Natural killer cell (primary cell): ENCODE measurements at places on chromosomes 7 and 10. TPM values are rescaled to one million over a fixed set of nuclear protein-coding genes. Genes with fewer than 3 reads are reported as not detected.

FKBP6 gene
- total RNA-seq: not detected

ZNF25 gene
- 11.1 TPM for total RNA-seq

CTAGE15 gene
- total RNA-seq: not detected

MGAM2 gene
- total RNA-seq: 0.73 TPM

CDNF gene
- 1.9 TPM for total RNA-seq

RAMP3 gene
- total RNA-seq: not detected

TSPAN13 gene
- total RNA-seq: 1.8 TPM
